ENCODE measurements at places on chromosomes 11 and 22. TPM values are rescaled to one million over a fixed set of nuclear protein-coding genes. Genes with fewer than 3 reads are reported as not detected.

DNA sequence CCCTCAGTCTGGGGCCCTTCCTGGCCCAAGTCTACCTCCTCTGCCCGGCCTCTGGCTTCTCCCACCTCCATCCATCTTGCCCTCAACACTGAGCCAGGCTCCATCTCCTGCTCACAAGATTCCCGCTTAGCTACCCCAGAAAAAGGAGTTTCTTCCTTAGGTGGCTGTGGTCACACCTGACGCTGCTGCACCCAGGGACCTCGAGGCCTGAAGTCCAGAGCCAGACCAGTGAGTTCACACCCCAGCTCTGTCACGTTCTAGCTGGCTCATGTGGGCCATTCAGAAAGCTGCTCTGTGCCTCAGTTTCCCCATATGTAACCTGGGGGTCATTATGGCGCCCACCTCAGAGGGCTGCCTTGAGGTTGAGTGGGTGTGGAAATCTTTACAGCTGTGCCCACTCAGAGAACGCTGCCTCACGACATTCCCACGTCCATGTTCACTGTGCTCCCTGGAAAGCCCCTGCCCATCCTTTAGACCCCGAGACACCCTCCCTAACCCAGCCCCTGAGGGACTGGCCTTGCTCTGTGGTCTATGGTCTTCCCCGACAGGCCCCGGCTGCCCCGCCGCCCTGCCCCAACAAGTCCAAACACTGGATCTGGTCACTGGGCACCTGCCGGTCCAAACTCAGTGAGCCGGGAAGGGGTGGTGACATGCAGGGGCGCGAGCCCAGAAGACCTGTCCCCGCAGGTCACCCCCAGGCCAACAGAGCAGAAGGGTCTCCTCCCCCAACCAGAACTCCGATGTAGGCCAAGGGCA, 9.8 kb downstream of the PLXNB2 start:
- DNase-seq: no peak
- peaks cover under 1% of the 10 kb centered on the region for H3K36me3 ChIP-seq
- peaks cover 1% of the 10 kb centered on the region for H3K4me1 ChIP-seq
- H3K27me3 ChIP-seq: peaks cover 23% of the 10 kb centered on the region

DNA sequence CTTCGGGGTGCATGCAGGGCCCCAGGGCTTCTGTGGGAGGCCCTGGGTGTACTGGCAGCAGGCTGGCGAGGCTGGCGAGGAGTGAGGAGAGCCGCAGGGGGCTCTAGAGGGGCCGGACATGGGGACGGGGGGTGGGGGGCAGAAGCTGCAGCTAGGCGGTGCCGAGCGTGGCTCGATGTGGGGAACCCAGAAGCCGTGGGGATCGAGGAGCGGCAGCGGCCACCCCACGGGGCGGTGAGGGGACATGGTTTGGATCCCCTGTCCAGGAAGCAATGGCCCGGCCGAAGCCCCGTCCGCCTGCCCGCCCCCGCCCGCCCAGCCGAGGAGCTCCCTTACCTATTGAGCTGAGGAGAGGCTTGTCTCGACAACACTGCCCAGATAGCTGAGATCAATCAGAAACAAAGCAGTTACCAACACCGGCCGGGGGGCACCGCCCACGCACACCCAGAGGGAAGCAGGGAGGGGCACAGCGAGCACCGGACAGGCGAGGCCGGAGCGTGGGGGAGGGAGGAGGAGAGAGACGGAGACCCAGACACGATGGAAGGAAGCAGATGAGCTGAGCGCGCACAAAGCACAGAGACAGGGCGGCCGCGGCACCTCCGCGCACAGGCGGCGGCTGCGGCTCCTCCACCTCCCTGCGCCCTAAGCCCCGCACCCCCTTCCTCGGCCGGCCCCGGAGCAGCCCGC, 38.7 kb downstream of the IGSF9B start:
- H3K4me1 ChIP-seq: peaks cover 4% of the 10 kb centered on the region
- no peak overlapping the region for H3K27ac ChIP-seq
- peak overlapping the region; percentile 81 for H3K4me3 ChIP-seq
- DNase-seq: no peak
- H3K27me3 ChIP-seq: no peaks in the 10 kb centered on the region

Gene ANO3
- total RNA-seq: not detected

- no peak overlapping the region for H3K4me3 ChIP-seq
- peaks cover 2% of the 10 kb centered on the region for H3K4me1 ChIP-seq
- H3K27ac ChIP-seq: no peak overlapping the region
- DNase-seq: no peak
- no peaks in the 10 kb centered on the region for H3K27me3 ChIP-seq
These were observed 9.3 kb upstream of the ZNRF3 start for GRCh38 chr22:28874061-28874460.

DNA sequence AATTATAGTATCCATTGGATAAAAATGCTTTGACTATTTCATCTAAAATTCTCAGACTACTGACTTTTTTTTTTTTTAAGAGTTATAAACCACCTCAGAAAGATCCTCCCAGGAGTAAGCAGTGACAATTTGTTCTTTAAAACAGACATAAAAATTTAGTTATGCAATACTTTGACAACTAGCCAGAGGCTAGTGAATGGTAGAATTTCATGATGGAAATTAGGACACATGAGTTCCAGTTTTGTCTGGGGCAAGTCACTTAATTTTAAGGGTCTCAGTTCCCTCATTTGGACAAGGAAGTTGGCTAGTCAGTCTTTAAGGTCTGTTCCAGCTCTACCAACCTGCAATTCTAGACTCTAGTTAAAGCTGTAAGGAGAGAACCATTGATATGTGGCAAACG, 2.9 kb downstream of the IL18 start:
- no peak overlapping the region for H3K4me3 ChIP-seq
- peaks cover 9% of the 10 kb centered on the region for H3K4me1 ChIP-seq
- no peak for DNase-seq

DNA sequence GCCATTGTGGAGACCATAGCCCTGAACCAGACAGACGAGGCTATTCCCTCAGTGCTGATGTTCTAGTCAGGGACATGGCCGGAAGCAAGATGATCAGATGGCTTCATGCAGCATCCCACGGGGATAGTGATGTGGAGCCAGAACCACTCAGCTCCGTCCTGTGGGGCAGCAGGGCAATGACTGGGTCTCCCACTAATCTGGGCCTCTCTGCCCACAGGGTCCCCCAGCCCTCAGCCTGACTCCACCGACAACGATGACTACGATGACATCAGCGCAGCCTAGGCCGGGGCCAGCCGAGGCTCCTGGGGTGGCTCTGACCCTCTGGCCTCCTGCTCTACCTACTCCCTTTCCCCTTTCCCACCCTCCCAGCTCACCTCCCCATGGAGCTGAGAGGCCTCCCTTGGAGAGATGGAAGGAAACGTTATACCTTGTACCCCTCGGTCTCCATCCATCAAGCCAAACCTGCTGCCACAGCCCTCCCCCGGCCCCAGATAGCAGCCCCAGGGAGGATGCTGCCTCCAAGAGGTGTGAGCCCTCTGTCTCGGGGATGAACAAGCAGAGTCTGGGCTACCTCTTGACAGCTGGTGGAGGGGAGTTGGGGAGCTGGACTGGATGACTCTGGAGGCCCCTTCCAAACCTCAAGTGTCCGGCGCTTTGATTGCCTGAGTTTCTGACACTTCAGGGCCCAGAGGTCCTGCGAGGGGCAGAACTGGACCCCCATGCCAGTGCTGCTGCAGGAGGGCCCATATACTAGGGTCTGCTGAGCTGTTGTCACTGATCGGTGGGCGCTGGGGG, 47.8 kb downstream of the CD6 start:
- H3K36me3 ChIP-seq: peaks cover 6% of the 10 kb centered on the region
- H3K4me1 ChIP-seq: peaks cover 51% of the 10 kb centered on the region
- peak overlapping the region; percentile 99 for H3K27ac ChIP-seq
- H3K27me3 ChIP-seq: no peaks in the 10 kb centered on the region
- no peak overlapping the region for H3K4me3 ChIP-seq

Gene KCNJ11
- total RNA-seq: 0.70 TPM

Gene LSP1
- total RNA-seq: 299 TPM

DNA sequence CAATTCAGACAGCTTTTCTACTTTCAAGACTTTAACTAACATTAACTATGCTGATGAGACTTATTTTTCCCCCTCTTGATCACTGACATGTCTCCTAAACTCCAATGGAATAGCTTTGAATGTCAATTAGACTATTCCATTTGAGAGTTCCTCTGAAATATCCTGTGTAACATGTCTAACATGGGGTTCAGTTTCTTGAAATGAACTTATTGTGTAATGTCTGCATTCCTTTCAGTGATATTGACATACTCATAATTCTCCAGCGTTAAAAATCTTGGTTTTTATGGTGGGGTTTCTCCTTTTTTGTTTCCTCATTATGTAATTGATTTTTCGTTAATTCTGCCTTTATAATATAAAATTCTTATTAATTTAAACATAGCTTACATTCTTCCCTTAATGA, 37.7 kb upstream of the SPTBN2 start:
- H3K27me3 ChIP-seq: no peaks in the 10 kb centered on the region
- no peak overlapping the region for H3K27ac ChIP-seq
- no peak for DNase-seq
- peaks cover 2% of the 10 kb centered on the region for H3K4me1 ChIP-seq

Gene MRGPRX3
- not detected for total RNA-seq

DNA sequence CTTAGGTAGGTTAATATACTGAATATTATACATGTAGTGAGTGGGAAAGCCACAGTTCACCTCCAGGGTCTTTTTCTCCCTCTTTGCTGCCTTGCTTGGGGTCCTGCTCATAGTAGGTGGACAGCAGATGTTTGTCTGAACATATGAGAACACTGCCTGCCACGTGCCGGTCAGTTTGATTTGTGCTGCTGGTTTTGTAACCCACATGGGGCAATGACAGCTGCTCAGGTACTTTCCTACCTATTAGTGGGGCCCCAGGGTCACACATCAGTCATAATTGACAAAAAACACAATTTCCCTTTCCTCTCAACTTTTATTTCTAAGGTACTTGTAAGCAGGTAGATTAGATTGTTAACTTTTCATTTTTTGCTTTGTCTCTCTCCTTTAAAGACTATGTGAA, 43.8 kb downstream of the BMAL1 start:
- H3K4me3 ChIP-seq: no peak overlapping the region
- DNase-seq: no peak
- H3K27ac ChIP-seq: peak overlapping the region; percentile 93
- H3K4me1 ChIP-seq: peaks cover 70% of the 10 kb centered on the region
- peaks cover 5% of the 10 kb centered on the region for H3K36me3 ChIP-seq

GRCh38 chr11:132977241-132977640, 555.1 kb downstream of the OPCML start:
- H3K27ac ChIP-seq: no peak overlapping the region
- H3K36me3 ChIP-seq: no peaks in the 10 kb centered on the region
- no peak overlapping the region for H3K4me3 ChIP-seq

- no peaks in the 10 kb centered on the region for H3K27me3 ChIP-seq
- no peaks in the 10 kb centered on the region for H3K36me3 ChIP-seq
- DNase-seq: no peak
- H3K27ac ChIP-seq: no peak overlapping the region
- H3K4me1 ChIP-seq: peaks cover 4% of the 10 kb centered on the region
- H3K4me3 ChIP-seq: no peak overlapping the region
These were observed 16.6 kb upstream of the BCR start for GRCh38 chr22:23163665-23164064.
